ENCODE measurements at places on chromosomes 12 and 14.

- no peak for DNase-seq
These were observed 283.7 kb upstream of the RTL1 start for GRCh38 chr14:101186992-101187815.

GRCh38 chr12:66877925-66878324 is 199.0 kb upstream of the GRIP1 start:
- DNase-seq: no peak

DNA sequence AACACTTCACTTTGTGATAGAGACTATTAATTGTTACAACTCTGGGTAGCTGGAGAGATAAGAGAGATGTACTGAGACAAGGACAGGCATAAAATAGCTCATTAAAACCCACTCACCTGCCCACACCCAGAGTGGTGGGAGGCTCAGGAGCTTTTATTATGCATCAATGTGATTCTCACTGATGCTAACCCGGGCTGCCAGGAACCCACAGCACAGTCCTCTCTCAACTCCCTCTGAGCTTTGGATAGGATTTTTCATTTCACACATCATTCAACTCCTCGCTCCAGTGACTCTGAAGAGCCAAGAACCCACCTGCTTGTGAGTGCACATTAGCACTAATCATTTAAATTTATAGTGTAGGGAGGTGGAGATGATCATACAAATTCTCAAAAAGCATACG is 827.9 kb downstream of the FLRT2 start:
- peak; percentile 86 for DNase-seq

DNA sequence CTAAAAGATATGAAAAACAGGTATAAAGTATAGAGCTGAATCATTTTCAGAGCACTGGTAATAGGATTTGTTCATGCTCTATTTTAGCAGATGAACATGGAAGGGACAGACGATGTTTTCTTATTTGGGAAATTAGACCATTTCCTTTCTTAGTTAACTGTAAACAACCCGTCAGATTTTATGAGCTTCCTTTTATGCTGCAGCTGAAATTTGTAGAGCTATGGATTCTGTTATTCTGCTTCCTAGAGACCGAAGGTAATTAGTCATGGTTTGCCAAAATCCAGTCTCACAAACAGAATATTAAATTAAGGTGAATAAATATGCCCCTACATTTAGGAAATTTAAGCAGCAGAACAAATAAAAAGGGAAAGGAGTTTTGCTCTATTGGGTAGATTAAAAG is 180.2 kb upstream of the SYT1 start:
- DNase-seq: no peak

DNA sequence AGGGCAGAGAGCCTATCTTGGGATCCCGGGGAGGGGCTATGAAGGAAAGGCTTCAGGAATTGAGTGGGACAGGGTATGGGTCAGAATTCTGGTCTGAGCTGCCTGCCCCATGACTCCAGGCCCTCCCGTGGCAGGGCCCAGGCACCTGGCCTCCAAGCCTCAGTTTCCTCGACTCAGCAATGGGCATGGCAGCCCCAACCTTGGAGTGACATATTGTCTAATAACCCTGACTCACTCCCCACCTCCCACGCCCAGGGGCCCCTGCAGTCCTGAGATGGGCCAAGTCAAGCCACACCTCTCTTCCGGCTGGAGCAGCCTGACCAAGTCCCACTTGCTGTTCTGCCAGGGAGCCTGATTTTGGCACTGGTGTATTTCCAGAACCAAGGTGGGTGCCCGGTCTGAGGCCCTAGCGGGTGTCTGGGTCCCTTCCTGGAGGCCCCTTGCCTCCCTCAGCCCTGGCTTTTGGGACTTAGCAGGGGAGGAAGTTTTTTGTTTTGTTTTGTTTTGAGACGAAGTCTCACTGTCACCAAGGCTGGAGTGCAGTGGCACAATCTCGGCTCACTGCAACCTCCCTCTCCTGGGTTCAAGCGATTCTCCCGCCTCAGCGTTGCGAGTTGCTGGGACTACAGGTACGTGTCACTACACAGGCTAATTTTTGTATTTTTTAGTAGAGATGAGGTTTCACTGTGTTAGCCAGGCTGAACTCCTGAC is 40.3 kb upstream of the RCOR1 start:
- no peak for DNase-seq

- peak; percentile 27 for DNase-seq
These were observed 46.4 kb downstream of the CLMN start for GRCh38 chr14:95273001-95273978.

- no peak for DNase-seq
These were observed 241.9 kb downstream of the PPFIA2 start for GRCh38 chr12:81517296-81517695.

DNA sequence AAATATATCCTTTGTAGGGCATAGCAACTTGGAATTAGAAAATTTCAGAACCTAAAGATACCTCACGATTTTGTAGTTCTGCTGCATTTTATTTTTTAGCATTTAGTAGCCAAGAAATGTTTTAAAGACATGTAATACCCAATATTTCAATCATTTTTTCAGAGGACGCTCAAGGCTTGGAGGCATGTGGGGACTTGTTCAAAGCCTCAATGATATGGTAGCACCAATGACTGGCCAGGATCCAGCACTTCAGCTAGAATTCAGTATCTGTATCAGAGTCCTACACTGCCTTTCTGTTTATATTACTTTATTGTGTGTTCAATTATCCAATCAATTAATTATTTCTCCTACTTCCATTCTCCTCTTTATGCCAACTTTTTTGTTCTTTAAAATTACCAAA is 154.8 kb upstream of the NEDD1 start:
- no peak for DNase-seq

- no peak for DNase-seq
These were observed 74.4 kb downstream of the WDR20 start for GRCh38 chr14:102213984-102214658.

DNA sequence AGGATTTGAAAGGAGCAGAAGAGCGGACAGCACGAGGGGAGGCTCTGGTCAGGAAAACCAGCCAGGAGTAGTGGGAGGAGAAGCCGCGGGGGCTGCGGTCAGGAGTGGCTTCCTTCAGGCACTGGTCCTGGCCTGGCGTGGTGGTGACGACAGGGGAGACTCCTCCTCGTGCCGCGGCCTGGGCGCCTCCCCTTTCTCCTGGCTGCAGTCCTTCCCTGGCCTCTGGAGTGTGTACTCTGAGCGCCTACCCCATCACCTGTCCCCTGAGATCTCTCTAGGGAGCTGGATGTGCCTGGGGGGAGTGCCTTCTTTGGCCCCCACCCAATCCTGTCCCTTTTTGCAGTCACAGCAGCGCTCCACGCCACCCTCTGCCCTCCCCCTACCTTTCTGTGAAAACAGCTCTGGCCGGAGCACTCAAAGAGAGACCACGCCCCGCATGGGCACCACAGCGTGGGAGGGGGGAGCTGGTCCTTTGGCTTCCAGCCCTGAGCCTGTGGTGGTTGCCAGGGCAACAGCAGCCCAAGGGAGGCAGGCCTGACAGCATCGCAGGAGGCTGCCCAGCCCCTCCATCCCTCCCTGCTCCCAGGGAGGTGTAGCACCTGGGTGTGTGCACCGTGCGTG is 125.9 kb downstream of the CALM1 start:
- DNase-seq: peak; percentile 88

DNA sequence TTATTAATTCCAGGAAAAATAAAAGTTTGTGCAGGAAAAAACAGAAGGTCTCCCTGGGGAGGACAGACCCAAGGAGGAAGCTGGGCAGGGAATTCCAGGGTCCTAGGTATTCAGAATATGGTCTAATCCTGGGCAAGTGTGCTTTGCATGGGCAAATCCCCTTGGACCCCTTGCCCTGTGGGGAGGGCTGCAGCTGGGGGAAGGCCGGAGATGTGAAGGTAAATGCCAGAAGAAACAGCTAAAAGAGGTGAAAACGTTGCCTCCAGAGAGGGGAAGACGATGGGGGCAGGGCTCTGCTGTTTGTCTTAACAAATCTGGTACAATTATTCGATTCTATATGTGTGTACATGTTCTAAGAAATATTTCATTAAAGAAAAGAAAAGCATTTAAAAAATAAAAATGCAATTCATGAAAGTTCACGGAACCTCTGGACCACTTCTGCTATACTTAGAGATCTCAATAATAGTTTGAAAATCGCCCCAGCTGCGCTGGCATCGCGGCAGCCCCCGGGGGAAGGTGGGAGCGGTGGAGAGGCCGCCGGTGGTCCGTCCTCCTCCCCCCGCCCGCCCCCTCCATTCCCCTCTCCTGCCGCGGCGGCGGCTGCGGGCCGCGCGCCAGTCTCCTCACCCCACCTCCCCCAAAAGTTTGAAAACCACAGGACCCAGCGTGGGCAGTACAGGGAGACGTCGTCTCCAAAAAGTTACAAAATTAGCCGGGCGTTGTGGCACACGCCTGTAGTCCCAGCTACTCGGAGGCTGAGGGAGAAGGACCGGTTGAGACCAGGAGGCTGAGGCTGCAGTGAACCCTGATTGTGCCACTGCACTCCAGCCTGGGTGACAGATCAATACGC is 1.5 kb upstream of the PRPF40B start:
- DNase-seq: no peak

GRCh38 chr12:56348776-56349175 is 10.1 kb downstream of the IL23A start:
- no peak for DNase-seq

DNA sequence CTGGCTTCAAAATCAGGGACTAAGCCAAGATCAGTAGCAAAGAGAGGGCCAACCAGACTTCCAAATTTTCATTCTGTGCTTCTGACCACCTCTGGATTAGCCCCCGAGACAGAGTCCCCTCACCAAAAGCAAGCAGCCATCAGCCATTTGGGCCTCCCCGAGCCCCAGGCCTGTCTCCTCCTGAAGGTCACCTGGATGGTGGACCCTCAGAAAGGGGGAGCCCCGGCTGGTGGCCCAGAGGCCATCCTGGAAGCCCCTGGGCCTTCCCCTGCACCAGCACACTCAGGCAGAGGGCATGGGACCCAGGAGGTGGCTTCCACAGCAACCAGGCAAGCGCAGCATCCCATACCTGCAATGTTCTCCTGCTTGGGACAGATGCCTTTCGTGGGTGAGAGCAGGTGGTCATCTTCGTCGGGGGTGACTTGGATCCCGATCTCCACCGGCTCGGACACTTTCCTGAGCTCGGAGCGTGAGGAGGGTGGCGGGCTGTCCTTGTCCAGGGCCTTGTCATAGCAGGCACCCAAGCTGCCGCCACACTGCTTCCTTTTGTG is 14.8 kb downstream of the BCL11B start:
- no peak for DNase-seq

- no peak for DNase-seq
These were observed 40.8 kb downstream of the GALNT16 start for GRCh38 chr14:69300601-69301221.

GRCh38 chr12:57547288-57548012 is 458 bp upstream of the DCTN2 start:
- no peak for DNase-seq

DNA sequence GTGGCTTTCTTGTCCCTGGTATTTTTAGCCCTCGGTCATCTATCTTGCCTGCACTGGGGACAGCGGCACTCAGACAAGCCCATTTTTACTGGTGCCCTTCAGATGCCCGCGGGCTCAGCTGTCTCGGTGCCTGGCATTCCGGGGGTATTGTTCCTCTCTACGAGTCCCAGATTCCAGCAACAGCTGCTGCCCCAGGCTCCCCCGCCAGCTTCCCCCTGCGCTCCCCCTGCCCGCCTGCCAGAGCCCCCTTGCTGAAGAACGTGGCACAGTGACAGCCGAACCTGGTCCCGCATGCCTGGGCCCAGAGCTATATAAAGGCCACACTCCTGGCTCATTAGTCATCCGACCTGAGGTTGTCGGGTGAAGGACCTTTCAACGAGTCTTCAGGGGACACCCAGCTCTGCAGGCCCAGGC is 10.9 kb upstream of the MYL2 start:
- DNase-seq: no peak
